ENCODE measurements at places on chromosomes 6 and 20.

- DNase-seq: no peak
- H3K4me1 ChIP-seq: no peaks in the 10 kb centered on the region
- H3K36me3 ChIP-seq: no peaks in the 10 kb centered on the region
- H3K4me3 ChIP-seq: no peak overlapping the region
- no peak overlapping the region for H3K27ac ChIP-seq
- H3K27me3 ChIP-seq: no peaks in the 10 kb centered on the region
Observed at GRCh38 chr6:91098006-91098405, 511.1 kb upstream of the MAP3K7 start.

- H3K36me3 ChIP-seq: no peaks in the 10 kb centered on the region
- H3K27me3 ChIP-seq: no peaks in the 10 kb centered on the region
- H3K4me1 ChIP-seq: no peaks in the 10 kb centered on the region
- DNase-seq: no peak
Observed at GRCh38 chr6:142367501-142368018, 65.8 kb downstream of the ADGRG6 start.

DNA sequence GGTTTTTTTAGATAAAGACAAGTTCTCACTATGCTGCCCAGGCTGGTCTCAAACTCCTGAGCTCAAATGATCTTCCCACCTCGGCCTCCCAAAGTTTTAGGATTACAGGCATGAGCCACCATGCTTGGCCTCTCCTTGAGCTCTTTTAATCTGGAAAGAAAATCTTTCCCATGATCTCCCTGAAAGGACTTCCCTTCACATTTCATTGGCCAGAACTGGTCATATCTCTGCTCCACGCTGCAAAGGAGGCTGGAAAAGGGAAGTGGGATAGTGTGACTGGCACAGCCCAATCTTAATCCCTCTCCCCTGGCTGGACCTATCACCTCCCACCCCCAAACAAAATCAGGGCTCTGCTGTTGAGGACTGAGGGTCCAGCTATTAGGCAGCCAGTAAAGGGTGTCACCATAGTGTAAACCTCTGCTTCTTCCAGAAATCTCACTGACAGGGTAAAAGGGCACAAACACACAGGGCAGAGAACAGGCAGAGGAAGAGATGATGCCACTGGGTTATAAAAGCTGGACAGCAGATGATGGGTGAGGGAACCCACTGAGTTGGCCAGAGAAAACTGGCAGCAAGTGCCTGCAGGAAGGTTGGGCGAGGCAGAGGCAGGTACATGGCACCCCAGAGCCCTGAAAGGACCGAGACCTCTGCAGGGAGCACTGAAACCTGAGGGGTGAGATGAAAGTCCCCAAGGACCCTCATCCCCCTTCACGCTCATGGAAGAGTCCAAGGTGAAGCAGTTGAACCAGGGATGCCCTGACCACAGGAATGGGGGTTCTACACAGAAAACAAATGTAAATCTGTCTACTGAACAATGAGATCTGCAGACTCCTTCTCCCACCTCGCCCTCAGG lies 83.1 kb upstream of the PTPN1 start:
- H3K36me3 ChIP-seq: no peaks in the 10 kb centered on the region
- no peak for DNase-seq
- no peaks in the 10 kb centered on the region for H3K4me1 ChIP-seq

GRCh38 chr20:50872560-50873425 lies 58.4 kb downstream of the ADNP start:
- H3K27ac ChIP-seq: no peak overlapping the region
- H3K27me3 ChIP-seq: no peaks in the 10 kb centered on the region
- no peaks in the 10 kb centered on the region for H3K4me1 ChIP-seq
- DNase-seq: no peak
- H3K4me3 ChIP-seq: no peak overlapping the region

- no peak for DNase-seq
- no peaks in the 10 kb centered on the region for H3K36me3 ChIP-seq
- H3K27me3 ChIP-seq: peaks cover 11% of the 10 kb centered on the region
- no peak within 1 kb of the TSS for H3K27ac ChIP-seq
- H3K4me3 ChIP-seq: peak within 1 kb of the TSS; percentile 72
- no peaks in the 10 kb centered on the region for H3K4me1 ChIP-seq
Observed at GRCh38 chr20:57709823-57710799, at the start of gene PMEPA1. Gene PMEPA1, minus strand, starts transcription at chr20:57710015. Its CDS starts 433 bp downstream, at chr20:57709582.

GRCh38 chr20:6614836-6615235 lies 152.7 kb upstream of the BMP2 start:
- no peaks in the 10 kb centered on the region for H3K36me3 ChIP-seq
- H3K27ac ChIP-seq: no peak overlapping the region
- H3K4me1 ChIP-seq: no peaks in the 10 kb centered on the region

GRCh38 chr6:106417572-106418147 lies 57.1 kb downstream of the CRYBG1 start:
- H3K27me3 ChIP-seq: 0 out of 2 replicates have a peak, but pooled peaks cover 2% of the 10 kb centered on the region
- no peak overlapping the region for H3K27ac ChIP-seq
- DNase-seq: no peak
- H3K4me3 ChIP-seq: no peak overlapping the region
- no peaks in the 10 kb centered on the region for H3K36me3 ChIP-seq
- no peaks in the 10 kb centered on the region for H3K4me1 ChIP-seq

GRCh38 chr6:81075974-81076373 lies 676.5 kb downstream of the TENT5A start:
- no peak overlapping the region for H3K27ac ChIP-seq
- H3K36me3 ChIP-seq: no peaks in the 10 kb centered on the region
- H3K4me3 ChIP-seq: no peak overlapping the region
- H3K4me1 ChIP-seq: no peaks in the 10 kb centered on the region
- DNase-seq: no peak

GRCh38 chr20:17990278-17990972 lies 21.6 kb downstream of the MGME1 start:
- DNase-seq: no peak
- peaks cover 17% of the 10 kb centered on the region for H3K4me1 ChIP-seq
- H3K36me3 ChIP-seq: peaks cover 11% of the 10 kb centered on the region

GRCh38 chr20:59010995-59011873 lies 4.2 kb upstream of the CTSZ start:
- peaks cover 16% of the 10 kb centered on the region for H3K4me1 ChIP-seq
- H3K4me3 ChIP-seq: no peak overlapping the region
- no peak for DNase-seq
- no peak overlapping the region for H3K27ac ChIP-seq

- no peaks in the 10 kb centered on the region for H3K27me3 ChIP-seq
- no peak for DNase-seq
- H3K36me3 ChIP-seq: peaks cover 39% of the 10 kb centered on the region
- no peak overlapping the region for H3K4me3 ChIP-seq
Observed at GRCh38 chr6:166934174-166934573, 22.2 kb downstream of the RNASET2 start.

DNA sequence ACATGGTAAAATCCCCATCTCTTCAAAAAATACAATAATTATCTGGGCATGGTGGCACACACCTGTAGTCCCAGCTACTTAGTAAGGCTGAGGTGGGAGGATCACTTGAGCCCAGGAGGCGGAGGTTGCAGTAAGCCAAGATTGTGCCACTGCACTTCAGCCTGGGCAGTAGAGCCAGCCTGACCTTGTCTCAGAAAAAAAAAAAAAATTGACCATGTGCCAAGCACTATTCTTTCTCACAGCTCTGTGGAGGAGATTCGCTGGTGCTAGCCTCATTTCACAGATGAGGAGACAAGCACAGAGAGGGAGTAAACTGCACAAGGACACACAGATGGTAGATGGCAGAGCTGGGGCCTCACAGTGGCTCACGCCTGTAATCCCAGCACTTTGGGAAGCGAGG lies 131.8 kb upstream of the JARID2 start:
- H3K27ac ChIP-seq: no peak overlapping the region
- H3K4me1 ChIP-seq: no peaks in the 10 kb centered on the region
- no peak overlapping the region for H3K4me3 ChIP-seq
- no peaks in the 10 kb centered on the region for H3K36me3 ChIP-seq
- H3K27me3 ChIP-seq: no peaks in the 10 kb centered on the region

GRCh38 chr6:161830866-161831616 lies 557.2 kb upstream of the AGPAT4 start:
- no peak overlapping the region for H3K4me3 ChIP-seq
- no peaks in the 10 kb centered on the region for H3K36me3 ChIP-seq
- no peaks in the 10 kb centered on the region for H3K4me1 ChIP-seq
- no peak for DNase-seq
- H3K27ac ChIP-seq: no peak overlapping the region

- H3K27ac ChIP-seq: no peak overlapping the region
- no peaks in the 10 kb centered on the region for H3K36me3 ChIP-seq
- no peaks in the 10 kb centered on the region for H3K27me3 ChIP-seq
- H3K4me1 ChIP-seq: no peaks in the 10 kb centered on the region
- H3K4me3 ChIP-seq: no peak overlapping the region
Observed at GRCh38 chr6:22598339-22598738, 29.0 kb downstream of the HDGFL1 start.

DNA sequence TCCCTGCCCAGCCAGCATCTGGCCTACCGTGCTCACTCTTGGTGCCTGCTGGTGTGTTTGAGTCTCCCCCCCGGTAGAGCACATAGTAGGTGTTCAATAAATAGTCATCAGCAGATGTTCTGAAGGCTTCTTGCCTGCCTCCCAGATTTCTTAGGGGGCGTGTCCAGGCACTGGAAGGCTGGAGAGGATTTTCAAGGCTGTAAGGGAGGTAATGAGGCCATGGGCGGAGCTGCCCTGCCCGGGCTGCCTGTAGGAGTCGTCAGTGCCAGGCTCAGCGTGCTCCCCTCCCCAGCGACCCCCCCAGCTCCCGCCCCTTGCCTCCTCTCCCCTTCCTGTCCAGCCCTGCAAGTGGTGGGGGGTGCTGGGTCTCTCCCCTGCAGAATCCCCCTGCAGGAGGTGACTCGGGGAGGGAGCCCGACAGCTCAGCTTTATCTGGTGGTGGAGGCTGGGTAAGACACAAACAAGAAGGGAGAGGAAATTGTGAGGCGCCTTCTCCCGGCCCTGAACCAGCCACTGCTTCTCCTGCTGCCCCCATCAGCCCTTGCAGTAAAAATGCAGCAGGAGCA lies 55.9 kb downstream of the BCAS4 start:
- peaks cover 33% of the 10 kb centered on the region for H3K4me1 ChIP-seq
- H3K27me3 ChIP-seq: no peaks in the 10 kb centered on the region
- DNase-seq: no peak
- H3K36me3 ChIP-seq: peaks cover 10% of the 10 kb centered on the region
- no peak overlapping the region for H3K4me3 ChIP-seq

- no peak overlapping the region for H3K4me3 ChIP-seq
- peaks cover 11% of the 10 kb centered on the region for H3K36me3 ChIP-seq
- H3K4me1 ChIP-seq: no peaks in the 10 kb centered on the region
- H3K27me3 ChIP-seq: no peaks in the 10 kb centered on the region
- no peak overlapping the region for H3K27ac ChIP-seq
Observed at GRCh38 chr20:34045294-34045693, 51.6 kb downstream of the RALY start.

DNA sequence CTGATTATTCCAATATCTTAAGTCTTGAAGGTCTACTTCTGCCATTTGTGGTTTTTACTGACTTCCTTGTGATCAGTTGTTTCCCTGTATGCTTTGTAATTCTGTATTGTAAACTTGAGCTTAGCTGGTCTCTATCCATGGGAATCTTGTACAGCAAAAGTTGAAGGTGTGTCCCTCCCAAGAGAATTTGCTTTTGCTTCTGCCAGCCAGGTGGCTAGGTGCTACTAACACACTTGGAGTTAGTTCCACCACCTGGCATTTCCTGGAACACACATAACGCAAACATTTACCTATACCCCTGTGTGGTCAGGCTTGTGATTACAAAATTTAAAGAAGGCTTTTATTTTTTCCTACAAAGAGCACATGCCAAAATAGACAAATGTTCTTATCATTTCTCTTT lies 141.2 kb downstream of the GRM4 start:
- no peak overlapping the region for H3K27ac ChIP-seq
- H3K36me3 ChIP-seq: no peaks in the 10 kb centered on the region
- DNase-seq: no peak
- no peak overlapping the region for H3K4me3 ChIP-seq
- no peaks in the 10 kb centered on the region for H3K4me1 ChIP-seq
- peaks cover 1% of the 10 kb centered on the region for H3K27me3 ChIP-seq

DNA sequence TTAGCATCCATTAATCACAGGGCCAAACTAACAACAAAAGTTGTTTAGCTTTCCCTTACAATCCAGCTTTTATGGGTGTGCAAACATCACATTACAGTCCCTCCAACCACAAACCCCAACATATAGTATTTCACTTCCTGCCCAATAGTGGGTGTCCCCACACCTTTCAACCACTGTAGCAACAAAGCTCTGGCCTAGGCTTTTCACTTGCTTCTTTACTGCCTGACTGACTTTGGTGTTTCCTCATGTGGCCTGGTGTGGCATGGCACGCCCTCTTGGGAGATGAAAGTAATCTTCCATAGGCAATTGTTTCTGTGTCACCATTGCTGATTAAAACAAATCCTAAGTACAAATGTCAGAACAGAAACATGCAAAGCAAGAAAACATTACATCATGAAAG lies 46.3 kb downstream of the MCM8 start:
- H3K4me3 ChIP-seq: no peak overlapping the region
- no peak overlapping the region for H3K27ac ChIP-seq

- H3K4me3 ChIP-seq: peak overlapping the region; percentile 19
- no peak for DNase-seq
- H3K4me1 ChIP-seq: no peaks in the 10 kb centered on the region
- no peaks in the 10 kb centered on the region for H3K27me3 ChIP-seq
- peaks cover 3% of the 10 kb centered on the region for H3K36me3 ChIP-seq
Observed at GRCh38 chr6:113862112-113862511, 5.0 kb downstream of the MARCKS start.

DNA sequence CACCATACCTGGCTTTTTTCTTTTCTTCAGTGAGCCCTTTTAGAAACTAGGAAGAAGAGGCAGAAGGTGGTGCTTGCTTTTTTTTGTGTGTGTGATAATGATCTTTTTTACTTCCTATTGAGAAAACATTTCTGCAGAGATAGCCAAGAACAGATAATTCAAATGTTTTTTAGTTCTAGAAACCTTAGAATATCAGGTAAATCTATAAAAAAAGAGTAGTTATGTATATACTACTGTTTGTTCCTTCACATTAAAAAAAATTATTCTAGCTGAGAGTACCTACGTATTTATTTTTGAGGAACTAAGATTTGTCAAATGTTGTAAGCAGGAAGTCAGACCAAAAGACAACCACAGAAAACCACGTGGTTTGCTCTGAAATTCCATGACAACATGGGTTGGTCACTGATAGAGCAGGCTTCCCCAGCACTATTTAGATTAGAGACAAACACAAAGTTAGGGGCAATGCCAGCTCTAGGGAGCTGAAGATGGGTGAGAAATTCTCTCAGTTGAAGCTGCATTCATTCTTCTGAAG lies 12.8 kb downstream of the STK4 start:
- no peaks in the 10 kb centered on the region for H3K27me3 ChIP-seq
- peak overlapping the region; percentile 89 for H3K27ac ChIP-seq
- H3K4me1 ChIP-seq: peaks cover 17% of the 10 kb centered on the region
- 0 out of 2 replicates have a peak overlapping the region, but pooled peaks have one; percentile 27 for H3K4me3 ChIP-seq
- H3K36me3 ChIP-seq: peaks cover 52% of the 10 kb centered on the region

Data from GM12878 (cell line).